Stimulated activated CD4-positive, alpha-beta T cell treated with anti-CD3 and anti-CD28 coated beads, Interleukin-15, amount 100 ng/mL, for 1 hour (primary cell): ENCODE measurements at places on chromosomes 12 and 14.

GRCh38 chr12:88399811-88400210 lies 180.5 kb downstream of the KITLG start:
- DNase-seq: no peak

DNA sequence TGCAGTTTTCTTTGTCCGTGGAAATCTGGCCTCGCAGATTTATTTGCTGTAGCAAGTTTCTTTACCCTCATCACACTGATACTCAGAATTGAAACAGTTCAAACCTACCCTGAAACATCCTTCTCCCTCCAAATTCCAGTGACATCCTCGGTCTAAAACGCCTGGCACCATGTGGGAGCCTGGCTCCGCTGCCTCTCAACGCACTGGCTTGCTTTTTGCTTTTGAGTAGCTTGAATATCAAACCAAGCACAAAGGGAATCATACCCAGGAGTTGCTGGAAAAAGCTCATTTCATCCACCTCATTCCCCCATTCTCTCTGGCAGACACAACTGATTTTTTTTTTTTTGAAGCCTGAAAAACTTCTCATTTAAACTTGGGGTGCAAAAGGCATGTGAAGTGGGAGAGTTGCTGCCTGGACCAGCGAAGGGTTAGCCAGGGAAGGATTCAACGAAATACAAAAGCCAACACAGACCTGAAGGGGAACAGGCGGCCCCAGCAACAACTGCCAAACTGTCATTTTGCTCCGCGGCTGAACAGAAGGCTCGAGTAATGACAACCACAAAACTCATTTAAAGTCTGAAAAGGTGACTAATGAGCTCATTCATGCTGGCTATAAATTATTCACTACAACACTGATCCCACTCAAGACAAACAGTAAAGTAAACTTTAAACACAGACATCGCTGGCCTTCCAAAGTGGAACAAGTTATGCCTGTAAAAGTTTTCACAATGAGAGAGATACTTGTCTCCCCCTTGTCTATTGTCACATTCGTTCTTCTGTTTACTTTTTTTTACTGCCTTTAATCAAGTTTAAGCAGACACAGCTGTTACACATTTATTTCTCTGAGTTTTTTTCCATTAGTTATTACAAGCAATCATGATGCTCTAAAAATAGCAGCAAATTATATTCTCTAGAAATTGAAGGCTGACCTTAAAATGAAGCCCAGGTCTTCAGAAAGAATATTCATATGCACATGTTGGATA lies 12.5 kb upstream of the FOXN3 start:
- DNase-seq: no peak

- no peak for DNase-seq
Measured at GRCh38 chr12:77788231-77789168, 42.2 kb upstream of the NAV3 start.

- DNase-seq: no peak
Measured at GRCh38 chr12:124730455-124730932, 133.2 kb downstream of the SCARB1 start.

- DNase-seq: no peak
Measured at GRCh38 chr14:69535230-69535848, 39.3 kb downstream of the CCDC177 start.

DNA sequence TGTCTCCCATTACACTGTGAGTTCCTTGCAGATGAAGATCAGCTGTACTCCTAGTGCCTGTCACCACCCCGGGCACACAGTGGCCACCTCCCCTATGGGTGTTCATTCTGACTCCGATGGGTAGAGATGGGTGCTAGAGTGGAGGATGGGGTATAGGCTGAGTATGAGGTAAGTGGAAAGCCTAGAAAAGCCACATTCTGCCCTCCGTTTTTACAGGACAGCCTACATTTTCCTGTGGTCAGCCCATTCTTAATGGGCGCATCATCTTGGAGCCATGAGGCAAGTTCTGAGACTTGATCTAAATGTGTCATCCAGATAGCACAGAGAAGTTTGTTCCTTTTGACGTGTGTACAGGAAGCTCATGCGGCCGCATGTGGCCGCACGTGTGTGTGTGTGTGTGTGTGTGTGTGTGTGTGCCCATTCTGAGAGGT lies 166.7 kb upstream of the HIF1A start:
- no peak for DNase-seq

- no peak for DNase-seq
Measured at GRCh38 chr14:20732979-20733635, 12.6 kb upstream of the EDDM3A start.

- no peak for DNase-seq
Measured at GRCh38 chr14:92770484-92770883, 22.1 kb upstream of the LGMN start.

GRCh38 chr14:102777711-102778337 lies 575 bp downstream of the TRAF3 start:
- no peak for DNase-seq

GRCh38 chr14:68226523-68226922 lies 406.9 kb downstream of the RAD51B start:
- DNase-seq: no peak

GRCh38 chr12:64452559-64453329 lies 824 bp downstream of the TBK1 start:
- DNase-seq: no peak

GRCh38 chr12:110367181-110367864 lies 36.2 kb downstream of the ANAPC7 start:
- no peak for DNase-seq

DNA sequence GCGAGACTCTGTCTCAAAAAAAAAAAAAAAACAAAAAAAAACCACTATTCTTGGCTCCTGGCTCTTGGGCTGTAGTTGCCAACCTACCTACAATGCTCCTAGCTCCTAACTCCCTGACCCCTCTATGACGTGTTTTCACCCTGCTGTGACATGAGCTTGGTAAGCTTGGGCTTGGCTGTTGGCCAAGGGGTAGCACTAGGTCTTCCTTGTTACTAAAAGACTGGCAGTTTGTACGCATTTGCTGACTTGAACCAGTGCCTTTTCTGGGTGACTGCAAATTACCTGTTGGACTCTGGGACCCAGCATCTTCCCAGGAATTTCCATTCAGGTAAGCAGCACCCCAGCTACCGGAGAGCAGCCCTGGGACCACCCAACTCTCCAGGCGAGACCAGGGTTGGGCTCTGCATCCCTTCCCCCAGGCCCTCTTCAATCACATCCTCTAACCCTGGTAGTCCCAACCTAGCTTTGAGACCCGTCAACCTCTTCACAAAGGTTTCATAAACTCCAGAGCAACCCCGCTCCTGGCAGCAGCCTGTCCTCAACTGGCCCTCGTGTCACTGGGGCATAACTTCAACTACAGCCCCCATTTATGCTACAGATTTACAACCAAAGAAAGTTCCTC lies 8.3 kb downstream of the CDK2AP1 start:
- DNase-seq: no peak

DNA sequence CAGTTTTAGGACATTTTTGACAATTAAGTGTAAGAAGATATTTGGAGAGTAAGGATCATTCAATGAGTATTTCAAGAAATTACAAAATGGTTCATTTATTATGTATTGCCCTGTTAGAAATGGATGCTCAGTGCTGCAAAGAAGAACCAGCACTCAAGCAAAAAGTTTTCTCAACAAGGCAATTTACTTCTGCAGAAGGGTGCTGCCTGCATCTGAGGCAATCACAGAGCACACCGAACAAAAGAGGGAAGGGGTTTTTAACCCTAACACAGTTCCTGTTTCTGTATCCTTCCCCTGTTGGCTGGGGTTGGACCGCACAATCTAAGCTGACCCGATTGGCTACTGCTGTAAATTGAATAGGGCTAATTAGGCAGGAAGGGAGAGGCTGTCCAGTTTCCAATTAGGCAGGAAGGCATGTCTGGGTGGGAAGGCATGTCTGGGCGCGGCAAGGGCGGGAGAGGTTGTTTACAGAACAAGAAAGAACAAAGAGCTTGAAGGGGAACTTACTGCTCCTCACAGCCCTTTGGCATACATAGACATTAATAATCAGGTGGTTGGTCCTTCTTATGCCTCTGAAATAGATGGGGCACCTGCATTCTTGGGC lies 41.4 kb downstream of the SPTSSA start:
- no peak for DNase-seq

DNA sequence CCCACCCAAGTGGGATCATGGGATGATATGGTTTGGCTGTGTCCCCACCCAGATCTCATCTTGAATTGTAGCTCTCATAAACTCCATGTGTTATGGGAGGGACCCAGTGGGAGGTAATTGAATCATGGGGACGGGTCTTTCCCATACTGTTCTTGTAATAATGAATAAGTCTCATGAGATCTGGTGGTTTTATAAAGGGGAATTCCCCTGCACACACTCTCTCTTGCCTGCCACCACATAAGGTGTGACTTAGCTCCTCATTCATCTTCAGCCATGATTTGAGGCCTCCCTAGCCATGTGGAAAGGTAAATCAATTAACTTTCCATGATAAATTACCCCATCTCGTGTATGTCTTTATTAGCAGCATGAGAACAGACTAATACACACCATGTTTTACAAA lies 109.2 kb downstream of the IGF1 start:
- no peak for DNase-seq

DNA sequence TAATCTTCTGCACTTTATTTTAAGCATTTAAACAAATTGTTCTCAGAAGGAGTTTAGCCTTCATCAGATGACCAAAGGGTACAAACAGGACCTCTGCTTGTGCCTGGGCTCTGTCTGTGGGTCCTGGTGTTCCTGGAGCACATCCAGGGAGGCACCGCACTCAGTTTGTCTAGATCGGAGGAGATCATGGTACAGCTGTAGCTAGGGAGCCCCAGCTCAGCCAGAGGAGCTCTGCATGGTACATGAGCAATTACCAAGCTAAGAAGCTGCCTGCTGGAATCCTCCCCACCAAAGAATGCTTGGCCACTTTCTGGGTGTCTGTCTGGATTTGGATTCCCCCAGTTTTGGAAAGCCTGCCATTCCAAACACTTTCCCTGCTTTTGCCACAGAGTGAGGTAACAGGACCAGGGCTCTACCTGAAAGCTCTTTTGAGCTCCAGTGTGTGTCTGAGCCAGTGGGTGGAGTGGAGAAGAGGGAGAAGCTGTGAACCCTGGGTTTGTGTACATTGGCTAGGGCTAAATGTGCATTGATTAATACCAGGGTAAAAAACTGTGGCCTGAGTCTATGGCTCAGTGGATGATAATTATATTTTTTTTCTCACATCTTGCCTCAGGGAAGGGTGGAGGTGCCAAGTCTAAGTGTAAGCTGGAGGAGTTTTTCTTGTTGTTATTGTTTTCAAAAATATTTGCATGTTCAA lies 163.7 kb upstream of the IGF1 start:
- no peak for DNase-seq

- DNase-seq: no peak
Measured at GRCh38 chr12:128581321-128581761, 242.4 kb downstream of the SLC15A4 start.

DNA sequence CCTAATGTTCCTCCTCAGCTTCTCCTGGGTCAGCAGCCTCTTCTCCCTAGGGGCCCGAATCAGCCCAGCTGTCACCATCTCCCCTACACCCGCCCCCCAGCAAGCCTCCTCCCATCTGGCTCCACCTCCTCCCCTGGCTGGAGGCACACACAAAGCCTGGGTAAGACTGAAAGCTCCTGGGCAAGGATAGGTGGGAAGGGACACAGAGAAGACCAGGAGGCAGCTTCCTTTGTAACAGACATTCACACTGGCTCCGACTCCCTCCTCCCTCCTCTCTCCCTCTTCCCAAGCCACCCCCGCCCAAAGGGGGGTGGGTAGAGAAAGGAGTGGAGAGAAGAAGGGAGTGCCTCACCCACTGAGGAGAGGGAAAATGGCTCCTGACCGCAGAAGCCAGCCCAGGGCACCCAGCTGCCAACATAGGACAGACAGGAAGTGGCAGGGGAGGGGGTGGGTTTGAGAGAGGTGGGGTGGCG lies 4.0 kb downstream of the CHD4 start:
- no peak for DNase-seq

DNA sequence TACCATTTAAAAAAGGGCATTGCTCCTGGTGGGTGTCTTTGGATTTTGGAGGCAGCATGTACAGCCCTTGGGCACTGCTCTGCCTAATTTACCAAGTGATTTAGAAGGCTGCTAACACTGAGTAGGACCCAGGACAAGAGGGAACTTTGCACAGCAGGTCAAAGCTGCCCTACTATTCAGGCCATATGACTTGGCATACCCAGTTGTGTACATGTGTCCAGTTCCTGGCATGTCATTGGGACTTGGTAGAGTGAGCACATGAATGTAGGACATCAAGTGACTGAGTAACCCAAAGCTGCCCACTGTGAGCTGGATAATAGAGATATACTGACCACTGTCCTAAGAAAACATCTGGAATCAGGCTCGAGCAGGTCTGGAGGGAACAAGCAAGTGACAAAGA lies 15.7 kb downstream of the CDKL1 start:
- no peak for DNase-seq

GRCh38 chr14:68661226-68662225 lies 131.3 kb downstream of the ZFP36L1 start:
- DNase-seq: no peak

GRCh38 chr14:40004871-40005500 lies 572.8 kb upstream of the FBXO33 start:
- DNase-seq: no peak
